Stimulated activated CD4-positive, alpha-beta T cell treated with anti-CD3 and anti-CD28 coated beads, Interleukin-4, amount 100 ng/mL, for 24 hours (primary cell): ENCODE measurements at places on chromosomes 5 and 9.

DNA sequence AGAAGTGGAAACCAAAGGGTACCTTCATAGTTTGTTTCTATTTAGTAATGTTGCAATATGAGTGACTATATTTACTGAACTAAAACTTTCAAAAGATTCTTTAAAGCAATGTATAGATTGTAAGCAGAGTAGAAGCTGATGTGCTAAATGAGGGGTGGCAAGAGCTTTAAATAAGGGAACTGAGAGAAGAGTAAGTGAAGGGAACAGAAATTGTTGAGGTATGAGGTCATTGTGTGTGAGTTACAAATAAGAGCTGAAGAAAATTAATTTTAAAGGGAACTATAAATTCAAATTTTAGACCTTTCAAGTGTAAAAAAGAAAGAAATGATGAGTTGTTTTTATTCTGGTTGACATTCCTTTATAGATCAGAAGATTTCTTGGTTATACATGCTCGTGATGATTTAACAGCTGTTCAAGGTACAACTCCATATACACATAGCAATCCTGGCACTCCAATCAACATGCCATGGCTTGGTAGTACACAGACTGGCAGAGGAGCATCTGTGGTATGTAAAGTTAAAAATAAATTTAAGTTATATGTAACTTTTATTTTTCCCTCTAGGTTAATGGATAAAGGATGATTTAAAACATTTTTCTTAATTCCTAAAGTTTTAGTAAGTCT, 135.1 kb upstream of the TNFAIP8 start:
- no peak for DNase-seq

GRCh38 chr9:99134893-99135341, 30.0 kb downstream of the TGFBR1 start:
- no peak for DNase-seq

DNA sequence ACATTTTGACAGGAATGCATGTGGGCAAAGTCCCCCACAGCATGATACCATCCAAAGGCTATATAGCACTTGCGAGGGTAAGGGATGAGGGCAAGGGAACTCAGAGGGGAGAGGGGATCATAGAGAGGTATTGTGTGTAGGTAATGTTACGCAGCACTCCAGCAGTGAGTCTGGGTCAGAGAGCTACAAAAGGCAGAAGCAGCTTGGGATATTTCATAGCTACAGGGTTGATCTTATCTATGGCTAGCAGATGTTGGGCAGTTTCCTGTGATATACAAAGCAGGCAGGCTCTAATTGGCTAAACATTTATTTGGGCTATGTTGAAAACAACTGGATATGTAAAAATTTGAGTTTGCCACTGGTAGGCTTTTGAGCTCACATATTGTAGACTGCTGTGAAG, 17.8 kb upstream of the SLCO4C1 start:
- DNase-seq: no peak

DNA sequence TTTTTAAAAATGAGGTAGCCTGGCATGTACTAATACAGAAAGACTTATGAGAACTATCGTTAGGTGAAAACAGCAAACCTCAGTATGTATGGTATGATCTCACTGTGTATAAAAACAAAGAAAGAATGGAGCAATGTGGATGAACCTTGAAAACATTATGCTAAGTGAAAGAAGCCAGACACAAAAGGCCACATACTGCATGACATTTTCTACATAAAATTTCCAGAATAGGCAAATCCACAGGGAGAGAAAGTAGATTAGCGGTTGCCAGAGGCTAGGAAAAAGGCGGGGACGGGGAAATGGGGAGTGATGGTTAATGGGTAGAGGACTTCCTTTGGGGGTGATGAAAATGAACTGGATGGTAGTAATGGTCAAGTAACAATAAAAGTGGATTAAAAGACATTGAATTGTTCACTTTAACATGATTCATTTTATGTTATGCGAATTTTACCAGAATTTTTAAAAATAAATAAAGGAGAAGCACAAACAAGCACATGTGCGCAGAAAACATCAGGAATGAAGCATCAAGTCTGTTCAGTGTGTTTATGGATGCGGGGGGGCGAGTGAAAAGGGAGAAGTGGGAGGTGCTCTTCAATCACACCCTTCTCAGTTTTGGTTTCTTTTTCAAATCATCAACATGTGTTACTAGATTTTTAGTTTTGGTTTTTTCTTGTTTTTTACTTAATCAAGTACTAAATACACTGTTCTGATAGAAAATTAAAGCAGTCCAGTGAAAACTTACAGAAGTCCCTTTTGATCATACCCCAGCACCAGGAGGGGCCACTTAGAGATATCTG, 16.3 kb downstream of the ROR2 start:
- no peak for DNase-seq

DNA sequence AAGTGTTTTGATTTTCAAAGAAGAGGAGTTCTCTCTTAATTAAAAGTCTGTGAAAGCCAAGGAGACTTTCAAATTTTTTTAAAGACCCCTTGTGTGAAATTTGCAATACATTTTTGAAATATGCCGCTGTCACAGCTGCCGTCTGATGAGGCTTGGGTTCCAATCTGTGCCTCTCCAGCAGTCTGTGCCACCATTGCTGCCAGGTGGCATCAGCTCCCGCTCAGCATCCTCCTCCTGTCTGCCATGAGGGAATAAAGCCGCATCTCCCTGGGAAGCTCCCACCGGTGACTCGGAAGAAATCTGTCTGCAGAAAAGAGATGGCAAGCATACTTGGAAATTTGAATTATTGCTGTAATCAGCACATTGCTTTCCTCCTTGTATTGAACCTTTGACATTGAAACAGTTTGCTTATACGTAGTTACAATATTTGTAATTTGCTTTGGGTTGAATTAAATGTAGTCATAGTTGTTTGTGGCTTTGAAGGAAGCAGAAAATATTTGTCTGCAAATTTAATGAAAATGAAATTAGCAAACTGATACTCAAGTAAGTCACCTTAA, 145.7 kb upstream of the SNX2 start:
- no peak for DNase-seq

GRCh38 chr5:139759219-139759721, 36.3 kb upstream of the PSD2 start:
- no peak for DNase-seq

GRCh38 chr5:65861830-65862241, 64.5 kb upstream of the ERBIN start:
- no peak for DNase-seq

DNA sequence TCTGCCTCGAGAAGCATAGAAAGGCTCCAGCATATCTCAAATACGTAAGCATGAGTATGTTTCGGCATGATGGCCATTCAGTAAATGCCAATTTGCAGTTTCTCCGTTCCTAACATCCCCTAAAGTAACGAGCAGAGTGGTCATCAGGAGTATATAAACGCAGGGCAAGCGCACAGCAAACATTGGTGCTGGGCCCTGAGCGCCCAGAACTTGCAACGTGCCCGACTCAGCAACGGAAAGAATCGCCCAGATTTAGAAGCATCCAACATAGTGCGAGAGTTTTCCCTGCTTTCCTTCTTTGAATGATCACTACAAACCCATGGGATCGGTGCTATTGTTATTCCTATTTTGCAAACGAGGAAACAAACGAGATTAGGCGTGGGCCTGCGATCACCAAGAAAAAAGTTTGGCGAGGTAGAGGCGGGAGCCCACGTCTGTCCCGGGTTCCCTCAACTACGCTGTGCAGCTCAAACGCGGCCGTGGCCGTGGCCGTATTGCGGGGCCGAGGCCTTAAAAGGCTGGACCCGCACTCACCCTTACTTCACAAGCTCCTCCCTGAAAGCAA, 505 bp downstream of the RPS14 start:
- DNase-seq: no peak

DNA sequence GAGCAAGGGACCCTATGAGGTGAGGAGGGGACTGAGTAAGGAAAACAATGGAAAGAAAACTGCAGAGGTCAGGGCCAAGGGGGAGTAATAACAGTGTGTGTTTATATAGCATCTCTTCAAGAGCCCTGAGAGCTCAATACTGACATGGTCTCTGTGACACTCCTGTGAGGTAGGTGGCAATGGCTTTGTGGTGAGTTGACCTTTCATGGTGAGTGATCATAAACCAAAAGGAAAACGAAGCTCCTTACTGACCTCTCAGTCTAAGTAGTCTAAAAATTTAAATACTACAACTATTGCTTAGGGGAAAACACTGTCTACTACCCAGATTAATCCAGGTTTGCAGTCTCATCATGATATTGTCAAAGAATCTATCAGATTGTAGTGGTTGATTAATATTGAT, 130.9 kb downstream of the SNCAIP start:
- no peak for DNase-seq

GRCh38 chr9:98251551-98251950, 3.9 kb downstream of the TBC1D2 start:
- DNase-seq: no peak

DNA sequence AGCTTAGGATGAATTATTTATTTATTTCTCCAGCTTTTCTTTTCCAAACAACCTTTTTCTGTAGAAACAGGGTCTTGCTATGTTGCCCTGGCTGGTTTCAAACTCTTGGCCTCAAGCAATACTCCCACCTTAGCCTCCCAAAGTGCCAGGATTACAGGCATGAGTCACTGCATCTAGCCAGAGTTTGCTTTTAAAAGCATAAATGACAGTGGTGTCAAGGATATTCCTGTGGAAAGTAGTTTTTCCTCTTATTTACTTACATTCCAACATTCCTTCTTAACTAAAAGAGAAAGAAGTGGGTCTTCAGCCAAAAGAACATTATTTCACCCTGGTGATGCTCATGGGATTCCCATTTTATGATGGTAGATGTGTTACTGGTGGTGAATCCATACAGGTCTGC, 62.4 kb downstream of the GRIA1 start:
- DNase-seq: no peak

GRCh38 chr5:176740131-176740701, 70.1 kb upstream of the UNC5A start:
- DNase-seq: no peak

DNA sequence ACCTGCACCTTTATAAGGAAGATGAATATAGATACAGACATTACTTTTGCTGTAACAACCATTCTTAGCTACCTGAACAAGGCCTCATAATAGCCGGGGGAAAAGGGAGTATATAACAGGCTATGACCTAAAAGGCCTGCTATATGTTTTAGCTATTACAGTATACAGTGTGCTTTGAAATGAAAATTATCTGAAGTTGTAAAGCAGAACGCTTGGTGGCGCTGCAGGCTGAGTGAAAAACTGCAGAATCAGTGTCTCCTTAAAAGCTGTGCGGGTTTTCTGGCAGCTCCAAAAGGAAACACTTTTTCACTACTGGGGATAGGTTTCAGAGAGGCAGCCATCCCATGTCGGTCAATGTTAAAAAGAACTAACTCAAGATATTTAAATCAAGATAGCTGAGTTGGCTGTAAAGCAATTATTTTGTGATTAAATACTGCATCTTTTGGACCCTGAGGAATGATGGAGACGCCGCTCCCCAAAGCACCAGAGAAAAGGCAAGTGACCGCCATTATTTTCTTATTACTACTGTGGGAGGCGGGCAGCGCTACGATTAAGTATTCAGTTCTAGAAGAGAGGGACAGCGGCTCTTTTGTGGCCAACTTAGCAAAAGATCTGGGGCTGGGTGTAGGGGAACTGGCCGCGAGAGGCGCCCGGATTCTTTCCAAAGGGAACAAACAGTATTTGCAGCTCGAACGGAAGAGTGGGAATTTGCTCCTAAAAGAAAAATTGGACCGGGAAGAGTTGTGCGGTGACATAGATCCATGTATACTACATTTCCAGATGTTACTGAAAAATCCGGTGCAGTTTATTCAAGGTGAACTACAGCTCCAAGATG, 5.9 kb downstream of the PCDHB6 start:
- DNase-seq: no peak

- no peak for DNase-seq
Observed at GRCh38 chr5:119396030-119396664, 40.3 kb downstream of the TNFAIP8 start.

DNA sequence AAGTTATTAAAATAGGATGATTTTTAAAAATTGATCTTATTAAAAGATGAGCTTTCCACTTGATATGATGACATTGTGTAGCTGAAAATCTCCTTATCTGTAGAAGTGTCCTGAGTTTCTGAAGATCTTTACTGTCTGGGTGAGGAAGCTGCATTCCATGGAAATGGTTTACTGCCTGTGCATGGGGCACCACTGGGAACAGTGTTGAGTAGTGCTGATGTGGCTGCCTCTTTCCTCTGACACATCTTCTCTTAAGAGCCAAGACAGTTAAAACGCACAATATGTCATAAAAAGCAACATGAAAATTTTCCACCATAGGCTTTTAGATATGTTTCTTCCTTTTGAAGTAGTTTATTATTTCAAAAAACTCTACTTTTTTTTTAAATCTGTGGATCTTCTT, 24.6 kb downstream of the SECISBP2 start:
- no peak for DNase-seq

DNA sequence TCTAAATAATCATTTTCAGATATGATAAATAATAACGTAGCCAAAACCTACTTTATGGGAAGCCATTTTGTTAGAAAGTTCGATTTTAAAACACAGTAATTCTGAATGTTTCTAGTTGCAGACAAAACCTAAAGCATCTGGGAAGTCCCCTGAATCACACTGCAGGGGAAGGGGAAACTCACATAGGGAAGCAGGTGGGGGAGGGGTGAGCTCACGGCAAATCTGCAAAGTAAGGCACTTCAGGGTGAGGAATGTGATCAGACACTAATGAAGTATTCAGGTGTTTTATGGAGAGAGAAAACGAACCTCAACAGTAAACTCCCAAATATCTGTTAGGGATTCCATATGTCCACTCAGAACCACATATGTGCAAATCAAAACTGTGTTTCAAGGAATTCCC, 70.7 kb downstream of the EPB41L4A start:
- no peak for DNase-seq
